NCI-H226 (cell line): ENCODE measurements at places on chromosomes 7 and 10.

DNA sequence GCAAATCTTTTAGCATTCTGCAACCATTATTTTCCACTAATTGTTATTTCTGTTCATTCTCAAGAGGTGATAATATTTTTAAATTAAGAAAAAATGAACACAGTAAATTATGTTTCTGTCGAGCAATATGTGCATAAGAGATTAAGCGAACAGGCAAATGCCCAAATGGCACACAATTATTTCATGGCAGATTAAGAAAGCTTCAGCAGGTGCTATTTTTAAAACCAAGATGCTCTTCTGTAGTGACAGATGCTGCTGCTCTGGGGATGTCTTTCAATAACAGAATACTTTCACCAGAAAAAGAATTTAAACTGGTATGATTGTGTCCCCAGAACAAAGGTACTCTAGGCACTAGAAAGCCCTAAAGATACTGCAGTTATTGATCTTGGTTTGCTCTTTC lies 412.7 kb upstream of the SORCS1 start:
- DNase-seq = no peak

GRCh38 chr7:138196971-138197896 lies 121.0 kb downstream of the AKR1D1 start:
- no peak for DNase-seq

GRCh38 chr10:46283580-46284285 lies 3.1 kb upstream of the ANTXRL start:
- DNase-seq = no peak

GRCh38 chr10:23368816-23369640 lies 24.4 kb upstream of the C10orf67 start:
- no peak for DNase-seq

DNA sequence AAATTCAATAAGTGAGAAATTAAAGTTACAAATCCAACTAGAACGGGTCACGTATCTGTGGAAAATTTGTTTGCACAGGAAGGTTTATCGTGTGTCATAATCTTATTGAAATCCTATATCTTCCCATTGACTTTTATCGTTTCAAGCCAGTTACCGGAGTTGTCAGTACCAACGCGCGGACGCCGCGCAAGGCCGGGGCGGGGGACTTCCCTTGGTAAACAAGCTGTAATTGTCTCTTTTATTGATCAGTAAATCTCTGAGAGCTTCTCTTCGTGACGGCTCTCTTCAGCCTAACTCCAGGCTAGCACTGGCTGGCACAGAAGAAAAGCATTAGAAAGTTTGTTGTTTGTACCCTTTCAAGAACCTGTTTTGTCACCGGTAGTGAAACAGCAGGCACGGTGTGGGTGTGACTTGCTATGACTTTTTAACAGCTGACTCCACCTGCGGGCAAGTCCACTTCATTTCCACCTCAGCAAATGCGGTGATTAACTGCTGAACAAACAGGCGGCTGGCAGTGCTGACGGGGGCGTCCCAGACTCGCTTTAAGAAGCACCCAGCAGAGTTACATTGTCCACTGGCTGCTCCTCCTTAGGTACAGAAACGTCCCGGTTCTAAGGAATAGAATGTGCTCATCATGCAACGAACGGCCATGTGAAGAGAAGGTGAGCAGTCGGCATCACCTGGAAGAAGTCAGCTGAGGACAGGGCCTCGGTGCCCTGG lies 215.8 kb downstream of the MAD1L1 start:
- DNase-seq = no peak

GRCh38 chr10:72263613-72264241 lies 10.0 kb upstream of the DDIT4 start:
- no peak for DNase-seq

DNA sequence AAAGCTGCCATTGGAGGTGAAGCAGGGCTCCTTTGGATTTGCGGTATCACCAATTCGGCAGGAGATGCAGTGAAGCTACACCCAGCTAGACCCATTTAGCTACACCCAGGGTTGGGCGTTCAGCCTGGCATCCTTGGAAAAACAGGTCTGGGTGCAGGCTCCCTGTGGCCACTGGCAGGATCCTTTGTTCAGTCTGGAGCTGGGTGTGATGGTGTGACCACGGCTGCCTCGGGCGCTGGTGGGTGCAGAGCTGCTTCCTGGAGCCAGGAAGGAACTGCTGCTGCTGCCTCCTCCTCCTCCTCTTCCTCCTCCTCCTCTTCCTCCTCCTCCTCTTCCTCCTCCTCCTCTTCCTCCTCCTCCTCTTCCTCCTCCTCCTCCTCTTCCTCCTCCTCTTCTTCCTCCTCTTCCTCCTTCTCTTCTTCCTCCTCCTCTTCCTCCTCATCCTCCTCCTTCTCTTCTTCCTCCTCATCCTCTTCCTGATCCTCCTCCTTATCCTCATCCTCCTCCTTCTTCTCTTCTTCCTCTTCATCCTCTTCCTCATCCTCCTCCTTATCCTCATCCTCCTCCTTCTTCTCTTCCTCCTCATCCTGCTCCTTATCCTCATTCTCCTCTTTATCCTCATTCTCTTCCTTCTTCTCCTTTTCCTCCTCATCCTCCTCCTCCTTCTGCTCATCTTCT lies 84.0 kb downstream of the GRK5 start:
- no peak for DNase-seq

GRCh38 chr10:91593366-91593765 lies 39.5 kb downstream of the PPP1R3C start:
- no peak for DNase-seq

DNA sequence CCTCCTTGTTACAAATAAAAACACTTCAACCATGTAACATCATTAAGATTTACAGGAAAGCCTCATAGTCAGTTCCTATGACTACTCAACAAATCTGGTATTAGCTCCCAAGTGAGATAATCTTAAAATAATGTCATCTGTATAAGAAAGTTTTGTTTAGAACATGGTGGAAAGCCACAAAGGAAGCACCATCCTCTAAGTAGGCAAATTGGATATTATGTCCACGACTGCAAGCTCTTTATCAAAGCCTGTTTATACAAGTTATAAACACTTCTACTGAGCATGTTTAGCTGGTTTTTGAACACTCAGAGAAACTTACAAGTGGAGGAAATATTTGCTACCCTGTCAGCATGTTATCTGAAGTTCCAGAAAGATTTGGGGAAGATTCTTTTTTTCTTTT lies 349.8 kb downstream of the ARL4A start:
- DNase-seq = no peak

GRCh38 chr10:97922022-97922758 lies 72.5 kb downstream of the GOLGA7B start:
- no peak for DNase-seq

DNA sequence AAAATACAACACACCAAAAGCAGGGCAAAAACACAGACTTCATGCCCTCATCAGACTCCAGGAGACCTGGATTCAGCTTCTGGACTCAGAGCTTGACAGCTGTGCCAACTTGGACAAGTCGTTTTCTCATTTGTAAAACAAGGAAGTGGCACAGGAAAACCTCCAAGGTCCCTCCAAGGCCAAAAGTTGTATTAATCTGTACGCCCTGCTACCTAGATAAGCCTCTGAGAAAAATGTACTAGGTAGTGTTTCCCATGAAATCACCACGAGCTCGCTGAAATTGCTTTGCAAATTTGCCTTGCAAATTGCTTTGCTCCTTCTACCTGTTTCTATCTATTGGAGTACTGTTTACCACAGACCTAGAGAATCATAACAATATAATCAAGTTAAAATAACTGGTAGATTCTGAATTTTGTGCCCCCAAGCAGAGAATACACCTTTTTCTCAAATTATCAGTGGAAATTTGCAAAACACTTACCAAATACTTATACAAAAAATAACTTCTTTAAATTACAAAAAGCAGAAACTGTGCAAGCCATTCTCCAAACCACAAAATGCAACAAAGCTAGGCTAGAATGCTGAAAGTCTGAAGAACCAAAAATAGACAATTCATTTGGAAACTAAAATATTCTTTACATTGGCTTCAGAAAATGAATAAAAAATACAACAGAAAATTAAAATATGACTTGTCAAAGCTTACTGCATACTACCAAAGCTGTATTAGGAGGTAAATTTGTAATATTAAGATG lies 158.1 kb upstream of the CHST15 start:
- DNase-seq = no peak

- no peak for DNase-seq
Measured at GRCh38 chr10:124733571-124734245, 10.5 kb downstream of the FAM53B start.

GRCh38 chr7:139709485-139709884 lies 68.3 kb downstream of the HIPK2 start:
- DNase-seq = no peak

- no peak for DNase-seq
Measured at GRCh38 chr7:33065981-33066380, 3.4 kb upstream of the NT5C3A start.

- peak; percentile 18 for DNase-seq
Measured at GRCh38 chr7:14228341-14228740, 238.9 kb upstream of the ETV1 start.

DNA sequence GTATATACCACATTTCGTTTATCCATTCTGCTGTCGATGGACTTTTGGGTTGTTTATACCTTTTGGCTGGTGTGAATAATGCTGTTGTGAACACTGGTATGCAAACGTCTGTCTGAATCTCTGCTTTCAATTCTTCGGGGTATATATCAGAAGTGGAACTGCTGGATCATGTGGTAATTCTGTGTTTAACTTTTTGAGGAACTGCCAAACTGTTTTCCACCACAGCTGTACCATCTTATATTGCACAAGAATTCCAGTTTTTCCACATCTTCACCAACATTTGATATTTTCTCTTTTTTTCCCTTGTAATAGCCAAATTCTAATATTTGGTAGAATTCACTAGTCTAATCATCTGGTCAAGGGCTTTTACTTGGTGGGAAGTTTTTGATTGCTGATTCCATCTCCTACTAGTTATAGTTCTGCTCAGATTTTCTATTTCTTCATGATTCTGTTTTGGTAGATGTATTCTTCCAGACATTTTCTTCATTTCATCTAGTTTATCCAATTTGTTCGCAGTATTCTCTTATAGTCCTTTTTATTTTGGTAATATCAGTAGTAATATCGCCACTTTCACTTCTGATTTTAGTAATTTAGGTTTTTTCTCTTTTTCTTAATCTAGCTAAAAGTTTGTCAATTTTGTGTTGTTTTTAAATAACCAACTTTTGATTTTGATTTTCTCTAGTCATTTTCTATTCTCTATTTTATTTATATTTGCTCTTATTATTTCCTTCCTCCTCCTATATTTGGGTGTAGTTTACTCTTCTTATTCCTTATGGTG lies 271.2 kb downstream of the ZEB1 start:
- no peak for DNase-seq

- no peak for DNase-seq
Measured at GRCh38 chr7:68420342-68421192, 1177.7 kb upstream of the AUTS2 start.

DNA sequence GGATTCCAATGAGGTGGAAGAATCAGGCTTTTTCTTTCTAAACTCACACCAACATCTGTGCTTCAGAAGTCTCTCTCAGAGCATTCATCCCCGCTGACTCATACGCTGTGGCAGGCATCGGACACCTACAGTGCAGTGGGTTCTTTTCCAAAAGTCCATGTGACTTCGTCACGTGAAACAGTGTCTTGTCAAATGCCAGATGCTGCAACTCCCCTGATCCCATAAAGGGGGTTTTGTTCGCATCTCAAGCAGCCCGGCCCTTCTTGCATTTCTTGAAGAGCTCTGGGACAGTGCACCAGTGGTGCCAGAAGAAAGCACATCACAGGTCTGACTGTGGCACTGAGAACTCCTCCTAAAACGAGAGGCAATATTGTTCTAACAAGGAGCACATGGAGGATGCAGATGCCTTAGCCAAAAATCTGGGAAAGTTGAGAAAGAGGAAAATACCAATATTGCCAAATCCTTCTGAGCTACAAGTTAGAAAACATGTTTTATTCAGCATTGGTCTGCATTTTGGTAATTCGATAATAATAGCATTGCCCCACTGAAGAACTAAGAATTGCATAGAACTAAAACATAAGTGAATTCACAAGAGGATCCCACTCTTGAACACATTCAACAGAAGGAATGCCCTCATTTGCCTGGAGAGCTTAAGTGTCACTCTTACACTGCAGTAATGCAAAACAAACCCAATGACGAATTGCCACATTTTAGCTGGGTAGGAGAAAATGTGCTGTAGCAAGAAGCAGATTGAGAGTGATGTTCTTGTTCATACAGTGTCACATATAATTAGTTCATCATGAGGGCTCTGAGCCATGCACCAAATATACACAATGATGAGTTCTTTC lies 204.4 kb downstream of the CXCL12 start:
- DNase-seq = no peak

GRCh38 chr10:1202343-1202742 lies 146.2 kb downstream of the WDR37 start:
- DNase-seq = no peak

DNA sequence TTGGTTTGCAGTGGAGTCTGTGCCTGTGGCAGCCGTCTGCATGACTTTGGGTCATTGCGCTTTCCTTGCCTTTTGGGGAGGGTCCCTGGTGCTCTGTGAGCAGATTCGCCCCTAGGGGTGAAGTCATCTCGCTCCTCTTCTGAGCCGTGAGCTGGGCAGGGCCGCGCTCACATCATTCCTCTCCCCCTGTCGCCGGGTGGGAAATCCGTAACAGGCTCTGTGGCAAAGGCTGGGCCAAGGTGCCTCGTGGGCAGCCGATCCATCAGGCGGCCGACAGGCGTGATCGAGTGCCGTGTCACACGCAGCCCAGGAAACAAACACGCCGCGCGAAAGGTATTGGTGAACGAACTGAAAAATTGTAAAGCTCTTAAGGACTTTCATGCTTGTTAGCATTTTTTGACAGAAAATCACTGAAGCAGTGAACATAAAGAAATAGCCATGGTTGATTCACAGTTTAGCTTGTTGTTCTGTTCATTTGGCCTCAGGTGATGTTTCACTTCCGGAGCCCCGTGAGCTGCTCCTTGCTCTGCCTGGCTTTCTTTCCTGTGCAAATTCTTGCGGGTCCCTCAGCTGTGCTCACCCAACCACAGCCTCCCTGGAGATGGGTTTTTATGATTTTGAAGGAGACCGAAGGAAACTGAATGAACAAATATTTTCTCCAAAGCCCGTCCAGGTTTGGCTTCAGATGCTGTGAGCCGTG lies 122.1 kb downstream of the NKX6-2 start:
- DNase-seq = no peak

GRCh38 chr10:70461397-70462348 lies 16.9 kb upstream of the PALD1 start:
- no peak for DNase-seq

- no peak for DNase-seq
Measured at GRCh38 chr7:50304129-50304910, at the start of gene IKZF1. Gene IKZF1, plus strand, starts transcription at chr7:50304716. Its CDS starts 14,346 bp downstream, at chr7:50319062.

GRCh38 chr7:112511451-112512202 lies 30.8 kb downstream of the LSMEM1 start:
- DNase-seq = no peak

- no peak for DNase-seq
Measured at GRCh38 chr10:3166496-3167290, 5.9 kb downstream of the PITRM1 start.

GRCh38 chr7:157028199-157028903 lies 17.9 kb upstream of the MNX1 start:
- DNase-seq = no peak

- DNase-seq = no peak
Measured at GRCh38 chr10:4648999-4649398, 177.0 kb upstream of the AKR1E2 start.
